ENCODE measurements at places on chromosomes 13 and 19. TPM values are rescaled to one million over a fixed set of nuclear protein-coding genes. Genes with fewer than 3 reads are reported as not detected.

DNA sequence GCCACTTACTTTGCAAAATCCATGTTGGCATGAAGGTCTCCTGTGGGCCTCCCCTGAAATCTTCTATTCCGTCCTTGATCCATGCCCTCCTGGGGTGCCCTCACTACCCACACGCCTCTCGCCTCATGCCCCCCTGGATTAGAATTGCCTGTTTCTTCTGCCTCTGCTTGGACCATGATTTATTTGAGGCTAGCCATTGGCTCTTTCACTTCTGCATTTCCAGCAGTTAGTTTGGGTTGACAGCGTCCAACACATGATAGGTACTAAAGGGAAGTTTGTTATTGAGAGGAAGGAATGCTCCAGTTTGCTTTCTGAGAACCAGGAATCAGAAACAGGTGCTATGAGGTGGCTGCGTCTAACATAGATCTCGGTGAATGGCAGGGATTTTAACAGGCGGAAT is 30.5 kb upstream of the TPTE2 start:
- H3K27ac ChIP-seq: no peak overlapping the region
- H3K4me3 ChIP-seq: no peak overlapping the region
- H3K36me3 ChIP-seq: no peaks in the 10 kb centered on the region
- no peaks in the 10 kb centered on the region for H3K4me1 ChIP-seq
- DNase-seq: no peak
- no peaks in the 10 kb centered on the region for H3K27me3 ChIP-seq

Gene CYP4F8
- total RNA-seq: not detected

DNA sequence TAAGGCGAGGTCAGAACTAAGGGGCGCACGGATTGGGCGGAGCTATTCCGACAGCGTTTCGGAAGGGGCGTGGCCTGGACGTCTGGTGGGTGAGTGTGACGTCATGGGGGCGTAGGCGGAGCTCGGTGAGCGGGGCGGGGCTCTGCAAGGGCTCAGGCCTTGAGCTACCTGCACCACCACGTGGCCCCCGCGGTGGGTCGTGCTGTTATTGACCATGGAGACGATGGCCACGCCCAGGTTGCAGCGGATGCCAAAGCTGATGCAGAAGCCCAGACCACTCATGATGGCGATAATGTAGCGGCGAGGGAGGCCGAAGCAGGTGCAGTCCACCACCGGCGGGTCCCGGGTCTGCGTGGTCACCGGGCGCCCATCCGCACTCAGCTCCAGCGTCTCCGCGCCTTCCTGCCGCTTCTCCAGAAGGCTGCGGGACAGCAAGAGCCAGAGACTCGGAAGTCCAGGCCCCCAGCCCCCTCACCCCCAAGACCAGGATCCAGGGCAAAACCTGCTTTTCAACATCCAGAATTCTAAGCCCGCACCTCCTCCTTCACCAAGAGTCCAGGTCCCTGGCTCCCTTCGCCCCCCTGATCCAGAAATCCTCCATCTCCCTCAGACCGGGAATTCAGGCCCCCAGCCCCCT is 4.8 kb downstream of the SLC17A7 start:
- peaks cover 6% of the 10 kb centered on the region for H3K4me1 ChIP-seq
- H3K36me3 ChIP-seq: no peaks in the 10 kb centered on the region
- no peak for DNase-seq
- no peak overlapping the region for H3K27ac ChIP-seq
- H3K4me3 ChIP-seq: no peak overlapping the region
- peaks cover 93% of the 10 kb centered on the region for H3K27me3 ChIP-seq

Gene FBXO17
- 10.6 TPM for total RNA-seq
